ENCODE measurements at places on chromosomes 2 and 18. TPM values are rescaled to one million over a fixed set of nuclear protein-coding genes. Genes with fewer than 3 reads are reported as not detected.
A peak's percentile ranks its signal among the peaks of the same experiment; 100 is the strongest.

GRCh38 chr2:96225016-96225533 is 16.4 kb upstream of the STARD7 start:
- no peak for DNase-seq
- H3K4me1 ChIP-seq: peaks cover 9% of the 10 kb centered on the region
- peaks cover 5% of the 10 kb centered on the region for H3K36me3 ChIP-seq
- H3K4me3 ChIP-seq: no peak overlapping the region
- H3K27ac ChIP-seq: no peak overlapping the region
- no peaks in the 10 kb centered on the region for H3K27me3 ChIP-seq

RAD51AP2 gene
- total RNA-seq: not detected

DNA sequence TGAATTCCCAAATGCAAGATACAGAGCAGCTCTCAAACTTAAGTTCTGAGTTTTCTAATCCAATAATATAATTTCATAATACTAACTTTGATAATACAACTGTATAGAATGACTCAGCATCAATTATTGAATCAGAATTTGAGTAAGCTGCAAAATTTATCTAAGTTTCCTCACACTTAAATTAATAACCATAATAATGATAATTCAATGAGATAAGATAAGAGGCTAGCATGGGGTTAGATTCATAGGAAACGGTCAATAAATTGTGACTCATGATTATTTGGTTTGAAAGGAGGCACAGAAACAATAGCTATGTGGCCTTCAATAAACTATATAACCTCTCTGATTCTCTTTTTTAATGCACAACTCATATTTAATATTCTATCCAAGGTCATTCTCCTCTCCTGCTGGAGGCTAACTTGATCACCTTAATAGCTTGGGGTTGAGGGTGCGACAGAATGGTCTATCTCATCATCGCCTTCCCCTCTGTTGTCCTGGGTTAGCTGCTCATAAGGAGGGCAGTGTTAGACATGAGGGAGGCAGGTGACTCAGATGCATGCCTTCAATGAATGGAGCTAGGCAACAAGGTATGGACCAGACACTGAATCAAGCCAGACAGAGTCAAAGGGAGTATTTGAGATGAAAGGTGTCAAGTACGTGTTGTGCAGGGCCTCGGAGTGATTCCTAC is 36.2 kb upstream of the BMP10 start:
- H3K36me3 ChIP-seq: peaks cover 2% of the 10 kb centered on the region
- peaks cover 36% of the 10 kb centered on the region for H3K4me1 ChIP-seq
- peak; percentile 27 for DNase-seq
- H3K27ac ChIP-seq: peak overlapping the region; percentile 90
- H3K27me3 ChIP-seq: no peaks in the 10 kb centered on the region
- no peak overlapping the region for H3K4me3 ChIP-seq

DNA sequence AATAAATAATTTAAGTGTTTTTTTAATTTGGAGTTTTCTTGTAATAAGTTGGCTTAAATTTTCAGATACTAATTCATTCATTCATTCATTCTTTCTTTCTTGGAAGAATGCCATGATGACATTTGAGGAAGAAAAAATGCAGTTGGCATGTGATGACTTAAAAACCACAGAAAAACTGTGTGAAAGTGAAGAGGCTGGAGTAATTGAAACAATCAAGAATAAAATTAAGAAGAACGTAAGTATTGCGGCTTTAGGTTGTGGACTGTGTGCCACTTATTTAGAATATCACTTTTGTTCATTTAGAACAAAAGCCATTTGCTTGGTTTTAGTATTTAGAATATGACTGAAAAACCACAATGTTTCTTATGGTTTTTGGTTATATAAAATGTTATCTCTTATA is 51.4 kb downstream of the TTC39C start:
- H3K4me1 ChIP-seq: peaks cover 75% of the 10 kb centered on the region
- H3K27me3 ChIP-seq: no peaks in the 10 kb centered on the region
- no peak overlapping the region for H3K27ac ChIP-seq
- H3K36me3 ChIP-seq: peaks cover 22% of the 10 kb centered on the region
- H3K4me3 ChIP-seq: no peak overlapping the region

PTGR3 gene
- 29.6 TPM for total RNA-seq

DLX1 gene
- total RNA-seq: not detected

TRIM54 gene
- not detected for total RNA-seq

DNA sequence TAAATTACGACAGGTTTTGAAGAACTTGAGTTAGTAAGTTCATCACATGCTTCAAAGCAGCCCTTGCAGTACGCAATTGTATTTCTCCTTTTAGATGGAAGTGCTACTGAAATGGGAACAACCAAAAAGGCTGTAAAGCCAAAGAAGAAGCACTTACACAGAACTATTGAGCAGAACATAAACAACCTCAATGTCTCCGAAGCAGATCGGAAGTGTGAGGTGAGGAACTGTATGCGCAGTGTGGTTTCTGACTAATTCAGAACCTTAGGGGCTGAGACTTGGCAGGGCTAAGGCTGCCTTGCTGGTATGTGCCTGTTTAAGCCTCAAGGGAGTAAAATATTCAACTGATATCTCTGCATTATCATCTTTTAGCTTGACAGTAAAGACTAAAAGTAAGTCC is 8.4 kb downstream of the NCAPH start:
- H3K4me1 ChIP-seq: peaks cover 67% of the 10 kb centered on the region
- no peaks in the 10 kb centered on the region for H3K27me3 ChIP-seq
- H3K36me3 ChIP-seq: peaks cover 68% of the 10 kb centered on the region
- no peak overlapping the region for H3K4me3 ChIP-seq
- DNase-seq: peak; percentile 77

- no peak overlapping the region for H3K4me3 ChIP-seq
- peaks cover 41% of the 10 kb centered on the region for H3K4me1 ChIP-seq
- no peaks in the 10 kb centered on the region for H3K27me3 ChIP-seq
These were observed 11.9 kb upstream of the TET3 start for GRCh38 chr2:73972846-73973245.

GRCh38 chr2:42890791-42891355 is 98.5 kb upstream of the HAAO start:
- H3K4me3 ChIP-seq: no peak overlapping the region
- H3K4me1 ChIP-seq: no peaks in the 10 kb centered on the region
- H3K27me3 ChIP-seq: peaks cover 4% of the 10 kb centered on the region
- no peak overlapping the region for H3K27ac ChIP-seq
- no peak for DNase-seq
- no peaks in the 10 kb centered on the region for H3K36me3 ChIP-seq

GRCh38 chr2:47086571-47086970 is 68.5 kb downstream of the STPG4 start:
- H3K4me1 ChIP-seq: no peaks in the 10 kb centered on the region
- no peak for DNase-seq
- no peak overlapping the region for H3K4me3 ChIP-seq
- H3K27me3 ChIP-seq: no peaks in the 10 kb centered on the region

PDE1A gene
- not detected for total RNA-seq

DNA sequence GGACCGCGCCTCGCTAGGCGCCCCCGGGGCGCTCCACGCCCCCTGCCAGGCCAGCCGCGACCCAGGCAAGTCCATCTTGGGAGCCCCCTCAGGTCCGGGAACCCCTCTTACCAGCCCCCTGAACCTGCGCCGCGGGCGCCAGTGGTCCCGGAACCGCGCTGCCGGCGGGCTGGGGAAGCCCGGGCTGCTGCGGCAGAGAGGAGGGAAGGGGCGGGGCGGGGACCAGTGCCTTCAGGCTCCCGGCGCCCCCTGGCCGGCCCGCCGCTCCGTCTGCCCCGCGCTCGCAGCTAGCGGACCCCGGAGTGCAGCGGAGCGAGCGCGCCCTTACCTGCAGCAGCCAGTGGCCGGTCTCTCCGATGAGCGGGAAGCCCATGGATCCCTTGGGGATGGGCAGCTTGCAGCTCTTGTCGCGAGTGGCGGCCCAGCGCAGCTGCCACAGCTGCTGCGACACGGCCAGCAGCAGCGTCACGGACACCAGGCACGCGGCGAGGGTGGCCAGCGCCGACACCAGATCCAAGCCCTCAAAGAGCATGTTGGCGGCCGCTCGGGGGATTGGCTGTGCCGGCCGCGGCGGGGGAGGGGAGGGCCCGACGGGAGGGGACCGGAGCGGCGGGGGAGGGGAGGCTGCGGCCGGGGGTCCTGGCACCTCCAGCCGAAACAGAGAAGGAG is at the start of gene CYP26B1:
CYP26B1 (minus strand) TSS at position 560 of the 669 bp plus-strand sequence; CDS start at position 532, 28 bp downstream.
- peak within 1 kb of the TSS; percentile 59 for H3K4me3 ChIP-seq
- H3K36me3 ChIP-seq: peaks cover 1% of the 10 kb centered on the region
- peak; percentile 8 for DNase-seq
- H3K27me3 ChIP-seq: peaks cover 66% of the 10 kb centered on the region
- H3K27ac ChIP-seq: no peak within 1 kb of the TSS

DNA sequence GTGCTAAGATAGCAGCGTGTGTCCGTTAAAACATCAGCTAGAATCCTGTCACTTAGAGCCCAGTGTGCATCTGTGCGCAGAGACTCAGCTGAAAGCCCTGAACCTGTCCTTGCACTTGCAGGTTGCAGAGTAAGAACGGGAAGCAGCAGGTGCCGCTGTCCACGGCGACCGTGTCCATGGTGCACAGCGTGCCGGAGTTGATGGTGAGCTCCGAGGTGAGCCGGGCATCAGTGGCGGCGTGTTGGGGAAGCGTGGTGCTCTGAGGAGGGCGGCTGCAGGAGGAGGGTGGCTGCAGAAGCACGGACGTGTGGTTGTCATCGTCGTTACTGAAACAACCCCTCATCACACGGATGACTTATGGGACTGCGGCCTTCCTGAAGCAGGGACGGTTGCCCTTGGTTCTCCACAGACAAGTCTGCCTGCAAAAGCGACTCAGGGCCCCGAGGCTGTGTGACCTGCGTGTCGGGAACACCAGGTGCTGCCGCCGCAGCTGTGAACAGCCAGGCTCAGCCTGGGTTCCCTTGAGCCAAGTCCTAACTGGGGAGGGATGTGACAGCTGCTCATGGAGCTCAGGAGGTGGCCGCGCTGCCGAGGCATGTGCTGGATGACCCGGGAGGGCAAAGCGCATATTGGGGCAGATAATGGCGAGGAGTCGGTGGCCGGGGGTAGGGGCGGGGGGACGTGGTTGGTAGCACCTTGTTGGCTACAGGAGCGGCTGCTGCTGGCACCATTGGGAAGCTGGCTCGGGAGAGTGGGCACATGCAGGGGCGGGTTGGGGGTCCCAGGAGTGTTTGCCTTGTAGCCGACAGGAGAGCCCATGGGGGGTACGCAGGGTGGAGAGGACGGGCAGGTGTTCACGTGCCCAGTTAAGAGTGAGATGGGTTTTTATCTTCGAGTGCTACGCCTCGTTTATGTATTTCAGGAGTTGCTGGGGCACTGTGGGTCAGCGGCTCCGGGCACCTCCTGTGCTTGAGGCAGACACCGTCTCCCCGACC is 16.6 kb downstream of the CTDP1 start:
- H3K4me1 ChIP-seq: peaks cover 15% of the 10 kb centered on the region
- no peak for DNase-seq

DNA sequence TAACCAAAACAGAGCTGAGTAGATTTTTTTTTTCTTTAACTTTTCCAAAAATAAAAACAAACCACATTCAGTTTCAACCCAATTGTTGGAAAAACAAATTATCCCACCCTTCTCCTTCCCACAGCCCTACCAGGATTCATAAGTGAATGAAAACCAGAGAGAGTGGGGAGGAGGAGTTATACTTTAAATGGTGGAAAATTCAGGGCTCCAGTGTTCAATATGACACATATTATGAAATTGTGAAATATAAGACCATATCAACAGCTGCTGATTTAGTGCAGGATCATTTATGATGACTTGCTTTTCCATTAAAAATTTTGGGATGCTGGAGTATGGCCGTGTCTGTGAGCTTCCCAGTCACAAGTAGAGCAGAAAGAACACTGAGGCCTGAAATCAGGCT is 26.7 kb downstream of the COLEC12 start:
- H3K27me3 ChIP-seq: no peaks in the 10 kb centered on the region
- H3K4me3 ChIP-seq: no peak overlapping the region
- no peaks in the 10 kb centered on the region for H3K4me1 ChIP-seq
- no peak for DNase-seq
- no peak overlapping the region for H3K27ac ChIP-seq
- no peaks in the 10 kb centered on the region for H3K36me3 ChIP-seq

- peak overlapping the region; percentile 5 for H3K4me3 ChIP-seq
- peaks cover 81% of the 10 kb centered on the region for H3K4me1 ChIP-seq
- peaks cover 15% of the 10 kb centered on the region for H3K36me3 ChIP-seq
These were observed 84.5 kb downstream of the DOCK10 start for GRCh38 chr2:224957540-224958461.

RASGRP3 gene
- total RNA-seq: 1.2 TPM

DNA sequence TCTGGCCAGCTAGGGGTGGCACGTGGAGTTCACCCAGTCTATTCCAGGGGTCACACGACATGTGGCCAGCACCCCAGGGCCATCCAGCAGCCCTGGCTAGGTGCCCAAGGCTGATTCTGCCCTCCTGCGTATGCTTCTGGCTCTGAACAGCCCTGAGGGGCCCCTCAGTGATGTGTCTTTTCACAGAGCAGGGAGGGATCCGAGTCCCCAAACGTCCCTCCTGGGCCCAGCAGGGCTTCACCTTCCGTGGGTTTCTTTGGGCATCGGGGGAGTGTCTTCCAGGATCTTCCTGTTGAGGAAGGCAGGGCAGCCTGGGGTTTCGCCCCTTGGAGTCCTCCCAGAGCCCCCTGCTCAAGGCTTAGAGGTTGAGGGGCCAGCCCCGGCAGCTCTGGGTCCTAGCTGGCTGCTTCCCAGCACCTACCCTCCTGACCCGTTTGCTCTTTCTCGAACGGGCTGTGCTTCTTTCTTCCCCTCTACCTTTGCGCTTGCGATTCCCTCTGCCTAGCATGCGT is 165.9 kb downstream of the DYSF start:
- peaks cover 3% of the 10 kb centered on the region for H3K27me3 ChIP-seq
- H3K27ac ChIP-seq: no peak overlapping the region
- H3K4me1 ChIP-seq: no peaks in the 10 kb centered on the region
- H3K4me3 ChIP-seq: no peak overlapping the region
- H3K36me3 ChIP-seq: no peaks in the 10 kb centered on the region
- peak; percentile 7 for DNase-seq

DNA sequence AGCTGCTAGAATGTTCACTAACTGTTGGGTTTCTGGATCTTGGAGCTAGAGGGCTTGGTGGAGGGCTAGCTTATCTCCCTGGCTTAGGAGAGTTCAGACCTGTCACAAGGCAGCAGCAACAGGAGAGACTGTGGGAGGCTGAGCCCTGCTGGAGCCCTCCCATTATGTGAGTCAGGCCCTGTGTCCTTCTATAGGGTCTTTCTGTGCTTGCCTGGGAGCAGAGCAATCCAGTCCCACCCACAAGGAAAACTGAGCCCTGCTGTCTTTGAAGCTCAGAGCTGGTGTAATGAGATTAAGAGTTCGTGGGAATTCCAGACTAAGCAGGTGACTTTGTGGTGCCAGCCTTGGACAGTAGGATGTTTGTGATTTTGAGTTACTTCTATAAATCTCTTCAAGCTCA is 249.0 kb downstream of the TTC32 start:
- no peak for DNase-seq
- no peaks in the 10 kb centered on the region for H3K27me3 ChIP-seq
- H3K4me1 ChIP-seq: no peaks in the 10 kb centered on the region
- no peak overlapping the region for H3K4me3 ChIP-seq
- H3K27ac ChIP-seq: no peak overlapping the region

MARS2 gene
- total RNA-seq: 11.4 TPM

GRCh38 chr2:2101924-2102323 is 229.2 kb downstream of the MYT1L start:
- no peak overlapping the region for H3K27ac ChIP-seq
- H3K27me3 ChIP-seq: no peaks in the 10 kb centered on the region
- H3K4me1 ChIP-seq: no peaks in the 10 kb centered on the region
- H3K36me3 ChIP-seq: no peaks in the 10 kb centered on the region

CHST10 gene
- 4.7 TPM for total RNA-seq

- H3K36me3 ChIP-seq: peaks cover 1% of the 10 kb centered on the region
- H3K4me3 ChIP-seq: no peak overlapping the region
- H3K4me1 ChIP-seq: peaks cover 39% of the 10 kb centered on the region
- no peaks in the 10 kb centered on the region for H3K27me3 ChIP-seq
- no peak overlapping the region for H3K27ac ChIP-seq
These were observed 115.6 kb downstream of the LPIN1 start for GRCh38 chr2:11862049-11862448.

All from activated CD4-positive, alpha-beta memory T cell treated with anti-CD3 and anti-CD28 coated beads for 36 hours (primary cell).